H1 (cell line): ENCODE measurements at places on chromosomes 11 and 22.

DNA sequence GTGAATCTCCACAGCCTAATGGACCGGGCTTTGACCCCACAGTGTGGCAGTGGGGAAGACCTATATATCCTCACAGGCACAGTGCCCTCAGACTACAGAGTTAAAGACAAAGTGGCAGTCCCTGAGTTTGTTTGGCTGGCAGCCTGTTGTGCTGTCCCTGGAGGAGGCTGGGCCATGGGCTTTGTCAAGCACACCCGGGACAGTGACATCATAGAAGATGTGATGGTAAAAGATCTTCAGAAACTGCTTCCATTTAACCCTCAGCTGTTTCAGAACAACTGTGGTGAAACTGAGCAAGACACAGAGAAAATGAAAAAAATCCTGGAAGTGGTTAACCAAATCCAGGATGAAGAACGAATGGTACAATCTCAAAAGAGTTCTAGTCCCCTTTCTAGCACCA, 39.0 kb downstream of the ENDOD1 start:
- no peak for DNase-seq
- no peak overlapping the region for H3K27ac ChIP-seq
- no peaks in the 10 kb centered on the region for H3K27me3 ChIP-seq
- no peak overlapping the region for H3K4me3 ChIP-seq

- H3K4me1 ChIP-seq, result peaks cover 1% of the 10 kb centered on the region; the same call in 1 of the 2 replicates
- H3K36me3 ChIP-seq, result no peaks in the 10 kb centered on the region; the same call in none of the 2 replicates
- H3K4me3 ChIP-seq, result no peak overlapping the region
- no peak overlapping the region; the same call in 1 of the 2 replicates for H3K27ac ChIP-seq
- no peaks in the 10 kb centered on the region for H3K27me3 ChIP-seq
These were observed 76.8 kb downstream of the C11orf58 start for GRCh38 chr11:16815047-16815767.

- no peaks in the 10 kb centered on the region for H3K4me1 ChIP-seq
- no peaks in the 10 kb centered on the region for H3K36me3 ChIP-seq
- DNase-seq, result no peak
- H3K27ac ChIP-seq, result no peak overlapping the region
These were observed 226.4 kb downstream of the FAM181B start for GRCh38 chr11:82507288-82507687.

- no peak overlapping the region for H3K4me3 ChIP-seq
- DNase-seq, result no peak
- H3K4me1 ChIP-seq, result no peaks in the 10 kb centered on the region
These were observed 171.9 kb upstream of the MPPED2 start for GRCh38 chr11:30758012-30758411.

- H3K27me3 ChIP-seq, result no peaks in the 10 kb centered on the region
- no peak for DNase-seq
- H3K4me3 ChIP-seq, result no peak overlapping the region
- no peaks in the 10 kb centered on the region for H3K4me1 ChIP-seq
These were observed 18.1 kb upstream of the SCN3B start for GRCh38 chr11:123672568-123672967.

GRCh38 chr11:75421035-75421602, 11.9 kb downstream of the KLHL35 start:
- no peak for DNase-seq
- 0 out of 2 replicates have a peak, but pooled peaks cover 5% of the 10 kb centered on the region for H3K4me1 ChIP-seq
- no peaks in the 10 kb centered on the region; the same call in 1 of the 2 replicates for H3K36me3 ChIP-seq
- no peak overlapping the region for H3K27ac ChIP-seq
- no peaks in the 10 kb centered on the region for H3K27me3 ChIP-seq
- no peak overlapping the region for H3K4me3 ChIP-seq

- no peak for DNase-seq
- H3K27me3 ChIP-seq, result no peaks in the 10 kb centered on the region
- no peak overlapping the region for H3K4me3 ChIP-seq
- no peak overlapping the region for H3K27ac ChIP-seq
These were observed 15.5 kb upstream of the OR5M11 start for GRCh38 chr11:56558574-56558973.

DNA sequence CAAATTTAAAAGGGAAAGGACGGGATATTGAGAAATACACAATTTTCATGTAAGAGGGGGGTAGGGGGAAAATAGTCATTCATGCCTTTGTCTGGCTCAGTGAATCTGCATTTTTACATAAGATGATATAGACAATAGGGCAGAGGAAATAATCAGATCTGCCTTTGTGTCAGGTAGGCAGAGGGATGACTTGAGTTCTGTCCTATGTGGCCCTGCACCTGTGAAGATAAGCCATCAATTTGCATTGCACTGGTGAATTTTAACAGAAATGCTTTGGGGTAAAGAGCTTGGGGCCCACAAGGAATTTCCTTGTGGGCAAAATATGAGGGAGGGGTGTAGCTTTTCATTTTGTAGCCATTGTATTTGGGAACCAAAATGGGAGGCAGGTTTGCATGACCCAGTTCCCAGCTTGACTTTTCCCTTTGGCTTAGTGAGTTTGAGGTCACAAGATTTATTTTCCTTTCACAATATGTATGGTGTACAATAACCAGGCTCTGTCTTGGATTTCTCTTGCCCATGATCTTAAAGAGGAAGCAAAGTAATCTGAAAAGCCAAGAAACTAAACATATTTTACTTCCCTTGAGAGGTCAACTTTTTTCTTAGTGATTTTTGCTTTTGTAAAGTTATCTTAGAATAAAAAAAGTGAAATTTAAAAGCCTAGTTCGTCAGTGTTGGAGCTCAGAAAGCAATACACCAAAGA, 77.7 kb upstream of the SORL1 start:
- H3K4me3 ChIP-seq, result no peak overlapping the region
- H3K27ac ChIP-seq, result no peak overlapping the region
- peaks cover 26% of the 10 kb centered on the region for H3K4me1 ChIP-seq
- no peaks in the 10 kb centered on the region for H3K36me3 ChIP-seq

- no peak overlapping the region for H3K27ac ChIP-seq
- 0 out of 2 replicates have a peak, but pooled peaks cover 7% of the 10 kb centered on the region for H3K4me1 ChIP-seq
- H3K4me3 ChIP-seq, result no peak overlapping the region
- no peaks in the 10 kb centered on the region for H3K27me3 ChIP-seq
- no peak for DNase-seq
These were observed 130.3 kb upstream of the TBCEL start for GRCh38 chr11:120893440-120894201.

DNA sequence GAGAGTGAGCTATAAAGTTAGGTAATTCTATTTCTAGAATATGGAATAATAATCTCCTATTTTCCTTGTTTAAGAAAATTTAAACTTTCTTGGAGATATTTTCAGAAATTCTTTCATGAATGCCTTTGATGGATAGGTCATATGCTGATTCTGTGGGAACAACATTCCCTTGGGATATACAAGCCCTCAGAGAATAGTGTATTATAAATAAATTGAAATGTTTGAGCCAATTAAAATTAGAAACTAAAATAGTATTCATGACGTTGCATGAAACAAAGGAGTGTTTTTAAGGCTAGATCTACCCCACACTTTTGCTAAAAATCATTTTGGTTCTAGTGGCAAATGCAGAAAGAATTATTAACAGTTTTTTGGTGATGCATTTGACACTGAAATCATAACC, 269.3 kb upstream of the ANO3 start:
- H3K36me3 ChIP-seq, result no peaks in the 10 kb centered on the region
- H3K4me3 ChIP-seq, result no peak overlapping the region
- H3K27ac ChIP-seq, result no peak overlapping the region
- no peaks in the 10 kb centered on the region for H3K4me1 ChIP-seq
- DNase-seq, result no peak
- H3K27me3 ChIP-seq, result no peaks in the 10 kb centered on the region

DNA sequence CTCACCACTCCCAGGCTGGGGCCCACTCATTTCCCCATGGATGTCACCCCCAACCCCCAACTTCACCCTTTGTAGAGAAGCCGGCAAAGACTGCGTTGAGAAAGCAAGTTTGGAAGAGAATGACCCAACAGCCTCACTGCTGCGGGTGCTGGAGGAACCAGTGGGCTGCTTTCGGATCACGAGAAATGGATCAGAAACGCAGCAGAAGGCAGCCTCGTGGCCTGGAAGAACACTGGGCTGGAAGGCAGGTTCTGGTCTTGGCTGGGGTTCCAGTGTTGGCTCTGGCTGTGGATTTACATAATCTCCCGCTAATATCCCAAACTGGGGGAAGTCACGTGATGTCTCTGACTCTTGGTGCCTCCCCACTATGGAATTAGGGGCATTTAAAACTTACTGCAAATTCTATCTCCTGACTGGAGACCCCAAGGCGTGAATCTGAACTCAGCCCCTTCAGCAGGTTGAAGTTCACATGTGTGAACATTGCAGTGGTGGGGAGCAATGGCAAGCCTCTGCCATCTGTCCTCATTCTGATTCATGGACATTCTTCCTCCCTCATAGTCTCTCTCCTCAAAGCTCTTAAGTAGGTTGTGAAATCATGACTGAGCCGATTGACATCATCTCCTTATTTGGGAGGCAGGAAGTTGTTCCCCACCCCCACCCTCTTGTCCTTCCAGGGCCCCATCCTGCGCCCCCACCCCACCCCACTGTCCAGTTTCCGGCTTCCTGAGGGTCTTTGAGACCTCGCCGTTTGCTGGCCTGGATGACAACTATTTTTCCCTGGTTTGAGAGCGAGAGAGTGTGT, 37.0 kb upstream of the TIMP3 start:
- no peaks in the 10 kb centered on the region for H3K36me3 ChIP-seq
- no peak overlapping the region for H3K4me3 ChIP-seq
- H3K27me3 ChIP-seq, result no peaks in the 10 kb centered on the region
- no peak overlapping the region for H3K27ac ChIP-seq

- DNase-seq, result no peak
- H3K27me3 ChIP-seq, result no peaks in the 10 kb centered on the region
- no peak overlapping the region for H3K27ac ChIP-seq
- H3K4me3 ChIP-seq, result no peak overlapping the region
These were observed 66.2 kb downstream of the COMMD9 start for GRCh38 chr11:36222831-36223635.
